Stimulated activated CD8-positive, alpha-beta memory T cell treated with anti-CD3 and anti-CD28 coated beads, Interleukin-4, amount 100 ng/mL, for 1 hour (primary cell): ENCODE measurements at places on chromosomes 16 and 17.

DNA sequence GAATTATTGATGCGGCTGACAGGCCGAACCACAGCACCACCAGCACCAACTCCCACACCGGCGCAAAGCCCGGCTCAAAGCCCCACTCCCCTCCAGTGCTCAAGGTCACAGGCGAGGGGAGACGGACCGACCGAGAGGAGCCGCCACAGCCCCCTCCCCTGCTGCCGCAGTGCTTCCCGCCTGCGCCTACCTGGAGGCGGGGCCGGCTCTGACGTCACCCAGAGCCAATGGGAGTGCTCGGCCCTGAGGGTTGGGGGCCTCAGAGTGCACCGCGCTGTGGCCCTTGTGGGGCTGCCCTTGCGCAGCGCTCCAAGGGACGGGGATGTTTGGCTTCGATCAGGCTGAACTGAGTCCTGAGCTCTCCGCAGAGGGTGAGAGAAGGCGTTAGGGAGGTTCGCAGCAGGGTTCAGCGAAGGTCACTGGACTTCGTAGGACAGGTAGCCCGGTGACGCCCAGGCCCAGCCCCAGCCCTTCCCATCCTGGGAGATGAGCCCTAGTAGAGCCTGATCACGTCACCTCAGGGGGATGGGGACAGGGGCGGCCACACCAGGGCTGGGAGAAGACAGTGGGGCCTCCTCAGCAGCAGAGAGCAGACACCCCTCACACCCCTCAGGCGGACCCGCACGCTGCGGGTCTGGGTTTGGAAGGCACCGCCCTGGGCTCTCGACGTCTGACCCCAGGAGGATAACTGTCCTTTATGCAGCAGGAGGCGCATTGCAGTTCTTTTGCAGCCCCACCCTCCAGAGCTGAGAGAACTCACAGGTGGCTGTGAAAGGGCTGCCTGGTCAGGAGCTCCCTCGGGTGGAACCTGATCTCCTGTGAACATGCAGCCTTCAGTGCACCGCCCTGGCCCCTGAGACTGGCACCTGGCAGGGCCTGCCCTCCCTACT is 1.5 kb downstream of the NDRG4 start:
- DNase-seq: no peak

DNA sequence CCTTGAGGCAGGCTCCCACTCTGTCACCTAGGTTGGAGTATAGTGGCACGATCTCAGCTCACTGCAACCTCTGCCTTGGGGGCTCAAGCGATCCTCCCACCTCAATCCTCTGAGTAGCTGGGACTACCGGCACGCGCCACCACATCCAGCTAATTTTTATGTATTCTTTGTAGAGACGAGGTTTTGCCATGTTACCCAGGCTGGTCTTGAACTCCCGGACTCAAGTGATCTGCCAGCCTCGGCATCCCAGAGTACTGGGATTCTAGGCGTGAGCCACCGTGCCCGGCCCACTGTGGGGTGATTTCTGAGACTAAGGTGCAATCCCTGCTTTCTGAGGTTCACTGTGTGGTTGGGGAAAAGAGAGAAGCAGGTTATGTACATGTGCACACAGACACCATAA is 12.0 kb upstream of the SLC12A3 start:
- no peak for DNase-seq

GRCh38 chr16:23742766-23743165 is 12.1 kb upstream of the CHP2 start:
- no peak for DNase-seq

DNA sequence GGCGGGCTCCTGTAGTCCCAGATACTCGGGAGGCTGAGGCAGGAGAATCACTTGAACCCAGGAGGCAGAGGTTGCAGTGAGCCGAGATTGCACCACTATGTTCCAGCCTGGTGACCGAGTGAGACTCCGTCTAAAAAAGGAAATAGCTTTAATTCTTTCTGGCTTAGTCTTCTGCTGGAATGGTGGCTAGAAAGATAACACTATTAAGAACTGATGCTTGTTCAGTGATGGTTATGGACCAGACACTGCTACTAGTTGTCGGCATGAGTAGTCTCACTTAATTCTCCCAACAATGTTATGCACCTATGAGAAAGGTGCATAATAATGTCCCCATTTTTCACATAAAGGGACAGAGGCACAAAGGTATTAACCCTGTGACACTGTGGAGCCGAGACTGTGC is 188.7 kb downstream of the HS3ST3A1 start:
- no peak for DNase-seq

DNA sequence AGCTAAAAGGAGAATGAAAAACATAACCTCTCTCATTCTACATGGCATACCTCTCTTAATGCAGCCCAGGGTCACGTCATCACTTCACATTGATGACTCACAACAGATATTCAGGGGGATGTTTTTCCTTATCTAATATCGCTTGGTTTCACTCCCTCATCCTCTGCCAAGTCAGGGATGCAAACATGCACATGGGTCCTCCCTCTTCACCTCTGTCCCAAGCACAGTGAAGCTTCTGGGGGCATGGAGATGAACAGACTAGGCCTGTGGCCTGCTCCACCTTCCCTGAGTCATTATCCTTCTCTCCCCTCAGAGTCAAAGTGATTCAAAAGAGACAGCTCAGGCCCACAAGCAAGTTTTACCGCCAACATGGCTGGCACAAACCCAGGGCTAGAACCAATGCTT is 2.3 kb upstream of the MT2A start:
- no peak for DNase-seq

GRCh38 chr17:76452127-76452659 is 759 bp downstream of the UBE2O start:
- no peak for DNase-seq

- no peak for DNase-seq
Observed at GRCh38 chr16:9854675-9855074, 327.6 kb downstream of the GRIN2A start.

- DNase-seq: no peak
Observed at GRCh38 chr16:16096121-16096857, 127.0 kb downstream of the ABCC6 start.
